Activated T-cell treated with anti-CD3 and anti-CD28 coated beads, Interleukin-2, amount 50 U/mL, for 1 hour (primary cell): ENCODE measurements at places on chromosomes 12 and 14.

- no peak for DNase-seq
Measured at GRCh38 chr12:116360579-116361413, 83.3 kb upstream of the MED13L start.

- no peak for DNase-seq
Measured at GRCh38 chr14:80215081-80215480, 3.8 kb upstream of the DIO2 start.

DNA sequence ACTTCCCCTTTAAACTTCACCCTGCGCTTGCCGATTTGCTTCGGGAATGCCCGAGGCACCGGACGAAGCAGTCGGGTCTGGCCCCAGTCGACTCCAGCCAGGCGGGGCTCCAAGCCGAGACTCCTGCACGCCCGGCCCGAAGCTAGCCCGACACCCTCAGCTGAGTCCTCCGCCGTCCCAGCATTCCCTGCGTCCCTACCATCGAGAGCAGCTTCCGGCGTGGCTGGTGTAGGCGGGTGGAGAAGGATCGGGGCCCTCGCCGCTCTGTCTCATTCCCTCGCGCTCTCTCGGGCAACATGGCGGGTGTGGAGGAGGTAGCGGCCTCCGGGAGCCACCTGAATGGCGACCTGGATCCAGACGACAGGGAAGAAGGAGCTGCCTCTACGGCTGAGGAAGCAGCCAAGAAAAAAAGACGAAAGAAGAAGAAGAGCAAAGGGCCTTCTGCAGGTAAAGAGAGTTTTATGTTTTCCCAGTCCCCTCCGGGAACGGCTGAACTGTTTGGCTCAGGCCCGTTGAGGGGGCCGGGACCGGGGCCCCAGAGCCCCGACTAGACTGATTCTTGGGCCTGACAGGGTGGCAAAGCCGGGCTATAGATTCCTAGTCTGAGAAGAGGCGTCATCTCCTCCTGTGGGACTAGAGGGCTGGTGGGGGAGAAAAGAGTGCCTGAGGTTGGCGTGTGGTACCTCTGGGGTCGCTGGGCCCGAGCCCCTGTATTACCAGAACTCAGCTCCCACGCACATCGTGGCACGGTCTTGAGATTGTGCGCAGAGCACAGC is at the start of gene METAP2:
METAP2 (plus strand) TSS at position 269 of the 776 bp plus-strand sequence; CDS start at position 297, 28 bp downstream.
- DNase-seq, result peak; percentile 88

- no peak for DNase-seq
Measured at GRCh38 chr12:67982164-67982563, 7.1 kb upstream of the IFNG-AS1 start.

GRCh38 chr12:92424338-92424737 is 278.5 kb upstream of the PLEKHG7 start:
- no peak for DNase-seq

DNA sequence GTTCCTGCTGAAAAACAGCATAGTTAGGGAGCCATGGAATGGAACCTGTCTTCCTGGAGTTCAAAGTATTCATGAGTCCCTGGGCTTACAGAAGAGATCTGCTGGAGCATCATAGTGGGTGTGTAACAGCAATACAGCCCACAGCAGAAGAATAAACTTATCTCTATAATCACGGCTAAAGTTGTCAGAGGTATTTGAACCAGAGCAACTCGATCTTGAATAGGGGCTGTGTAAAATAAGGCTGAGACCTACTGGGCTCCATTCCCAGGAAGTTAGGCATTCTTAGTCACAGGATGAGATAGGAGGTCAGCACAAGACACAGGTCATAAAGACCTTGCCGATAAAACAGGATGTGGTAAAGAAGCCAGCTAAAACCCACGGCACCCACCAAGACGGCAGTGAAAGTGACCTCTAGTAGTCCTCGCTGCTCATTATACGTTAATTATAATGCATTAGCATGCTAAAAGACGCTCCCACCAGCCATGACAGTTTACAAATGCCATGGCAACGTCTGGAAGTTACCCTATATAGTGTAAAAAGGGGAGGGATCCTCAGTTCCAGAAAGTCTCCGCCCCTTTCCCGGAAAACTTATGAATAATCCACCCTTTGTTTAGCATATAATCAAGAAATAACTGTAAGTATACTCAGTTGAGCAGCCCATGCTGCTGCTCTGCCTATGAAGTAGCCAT is 223.4 kb downstream of the PCNX1 start:
- DNase-seq, result no peak

DNA sequence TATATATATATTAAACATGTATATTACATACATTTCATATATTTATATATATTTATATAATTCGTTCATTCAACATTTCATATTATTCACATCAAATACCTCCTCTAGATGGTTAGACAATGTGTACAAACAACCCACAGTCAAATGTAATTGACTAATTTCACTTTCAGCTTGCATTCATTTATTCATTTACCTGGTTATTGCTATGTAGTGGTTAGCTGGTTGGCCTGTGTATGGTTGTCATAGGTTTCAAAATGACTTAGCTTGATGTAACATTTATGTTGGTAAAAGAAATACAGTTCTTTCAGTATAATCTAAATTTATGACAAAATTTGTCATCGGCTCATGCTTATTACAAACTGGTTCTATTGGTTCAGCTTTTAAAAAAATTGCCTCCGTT is 389 bp downstream of the OR4K13 start:
- DNase-seq, result no peak

GRCh38 chr14:23352506-23353432 is at the start of gene SLC22A17:
Gene SLC22A17 (minus strand): TSS chr14:23352887.
- peak; percentile 70 for DNase-seq

DNA sequence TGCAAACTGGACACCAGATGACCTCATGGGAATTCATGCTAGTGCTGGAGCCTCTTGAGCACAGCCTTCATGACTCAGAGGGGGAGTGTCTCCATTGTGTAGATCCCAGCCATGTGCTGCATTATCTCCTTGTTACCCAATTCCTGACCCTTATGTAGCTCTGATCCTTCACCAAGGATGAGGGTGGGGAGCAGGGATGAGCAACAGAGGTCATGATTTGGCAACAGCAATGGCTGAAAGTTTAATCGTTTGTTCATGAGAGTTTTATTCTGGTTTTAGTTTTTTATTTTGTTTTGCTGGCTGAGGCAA is 9.5 kb upstream of the BDKRB1 start:
- no peak for DNase-seq

GRCh38 chr14:104118006-104118844 is 20.2 kb upstream of the KIF26A start:
- DNase-seq, result no peak

- DNase-seq, result no peak
Measured at GRCh38 chr12:91327889-91328288, 145.3 kb upstream of the DCN start.

GRCh38 chr14:90393966-90394365 is 2.9 kb upstream of the CALM1 start:
- DNase-seq, result no peak

DNA sequence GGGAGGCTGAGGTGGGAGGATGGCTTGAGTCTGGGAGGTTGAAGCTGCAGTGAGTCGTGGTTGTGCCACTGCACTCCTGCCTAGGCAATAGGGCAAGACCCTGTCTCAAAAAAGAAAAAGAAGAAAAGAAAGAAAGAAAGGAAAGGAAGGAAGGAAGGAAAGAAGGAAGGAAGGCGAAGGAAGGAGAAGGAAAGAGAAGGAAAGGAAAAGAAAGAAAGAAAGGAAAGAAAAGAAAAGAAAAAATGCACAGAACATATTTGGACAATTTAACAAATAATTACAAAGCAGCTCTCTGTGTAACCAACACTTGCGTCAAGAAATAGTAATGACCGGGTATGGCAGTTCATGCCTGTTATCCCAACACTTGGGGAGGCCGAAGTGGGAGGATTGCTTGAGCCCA is 35.8 kb upstream of the PTGR2 start:
- DNase-seq, result no peak

DNA sequence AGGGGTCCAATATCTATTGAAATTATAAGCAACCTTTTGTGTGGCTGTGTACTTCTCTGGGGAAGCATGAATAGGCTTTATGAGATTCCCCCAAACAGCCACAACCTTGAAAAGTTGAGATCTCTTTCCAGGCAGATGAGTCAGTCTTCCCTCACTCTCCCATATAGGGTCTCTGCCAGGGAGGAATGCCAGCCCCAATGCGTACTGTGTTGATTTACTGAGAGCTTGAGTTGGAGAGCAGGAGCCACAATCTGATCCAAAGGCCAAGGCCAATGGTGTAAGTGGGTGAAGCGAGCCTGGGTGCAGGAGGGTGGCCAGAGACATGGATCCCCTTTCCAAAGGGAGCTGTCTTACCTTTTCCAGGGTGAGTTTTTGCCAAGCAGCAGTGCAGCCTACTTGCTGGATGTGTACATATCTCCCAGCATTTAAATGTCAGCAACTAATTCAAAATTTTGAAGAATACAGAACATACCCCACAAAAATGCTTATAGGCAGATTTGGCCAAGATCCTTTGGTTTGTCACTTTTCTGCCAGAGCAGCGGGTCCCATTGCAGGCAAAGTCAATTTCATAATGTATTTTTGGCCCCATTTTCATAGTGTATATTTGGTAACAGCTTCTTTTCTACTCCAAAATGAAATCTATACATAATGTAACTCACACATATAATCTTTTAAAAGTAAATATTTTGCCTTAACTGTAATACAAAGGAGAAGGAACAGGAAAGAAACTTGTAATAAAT is 88.2 kb downstream of the TBC1D30 start:
- no peak for DNase-seq

DNA sequence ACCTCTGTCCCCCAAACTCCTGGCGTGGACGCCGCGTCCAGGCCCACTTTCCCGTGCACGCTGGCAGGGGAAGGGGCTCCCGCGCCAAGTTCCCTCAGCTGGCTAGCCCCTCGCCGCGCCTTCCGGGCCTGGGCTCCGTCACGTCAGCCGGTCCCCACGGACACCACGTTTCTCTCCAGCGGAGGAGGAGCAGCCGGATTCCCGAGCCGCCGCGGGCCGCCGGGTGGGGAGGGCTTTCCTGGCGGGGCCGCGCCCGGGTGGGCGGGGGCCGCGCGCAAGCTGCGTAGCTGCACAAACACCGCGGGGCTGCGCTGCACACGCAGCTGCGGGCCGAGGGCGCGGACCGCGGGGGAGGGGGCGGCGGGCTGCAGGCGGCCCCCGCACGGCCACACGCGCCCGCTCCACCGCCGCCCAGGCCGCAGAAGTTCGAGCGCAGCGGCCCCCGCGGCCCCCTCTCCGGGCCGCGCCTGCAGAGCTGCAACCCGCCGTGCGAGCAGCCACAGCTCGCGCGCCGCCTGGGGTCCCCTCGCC is 45.1 kb upstream of the PNMA1 start:
- DNase-seq, result peak; percentile 68

- DNase-seq, result no peak
Measured at GRCh38 chr12:96228566-96229248, 34.5 kb downstream of the ELK3 start.

GRCh38 chr12:44405297-44405696 is 470.8 kb downstream of the NELL2 start:
- no peak for DNase-seq

DNA sequence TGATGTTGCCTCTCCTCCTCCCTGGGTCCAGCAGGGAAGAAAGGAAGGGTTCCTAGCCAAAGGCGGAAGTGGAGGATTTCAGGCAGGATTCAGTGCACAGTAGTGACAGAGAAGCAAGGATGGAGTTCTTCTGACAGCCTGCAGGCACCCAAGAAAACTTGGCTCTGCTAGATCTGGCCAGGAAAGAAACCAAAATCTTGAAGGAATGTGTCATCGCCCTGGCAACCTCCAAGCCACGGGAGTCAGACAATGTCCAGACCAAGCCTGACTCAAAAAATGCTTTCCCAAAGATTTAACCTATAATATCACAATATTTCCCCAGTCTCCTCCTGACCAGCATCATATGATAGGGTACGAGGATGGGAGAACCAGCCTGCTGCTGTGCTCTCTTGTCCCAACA is 22.8 kb upstream of the DHRS4 start:
- no peak for DNase-seq

- no peak for DNase-seq
Measured at GRCh38 chr12:103667125-103667524, 80.1 kb downstream of the STAB2 start.

DNA sequence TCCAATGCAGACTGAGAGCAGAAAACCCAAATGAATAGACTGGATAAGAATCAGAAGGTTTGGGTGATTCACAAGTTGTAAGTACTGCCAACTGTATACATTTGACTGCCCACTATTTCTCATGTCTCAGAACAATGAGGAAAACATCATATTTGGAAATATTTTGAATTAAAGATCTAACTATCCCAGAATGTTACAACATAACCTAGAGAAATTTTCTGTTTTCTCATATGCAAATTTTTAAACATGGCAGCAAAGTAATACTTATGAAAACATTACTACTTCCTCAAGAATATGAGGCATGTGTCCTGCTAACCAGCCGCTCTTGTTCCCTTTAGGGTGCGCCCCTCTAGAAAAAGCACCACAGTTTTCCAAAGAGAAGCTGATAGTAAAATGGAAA is 179.9 kb downstream of the PTPRO start:
- DNase-seq, result no peak

GRCh38 chr14:96136371-96137005 is 68.2 kb upstream of the BDKRB2 start:
- no peak for DNase-seq

GRCh38 chr14:37819155-37820015 is 224.0 kb downstream of the TTC6 start:
- no peak for DNase-seq

DNA sequence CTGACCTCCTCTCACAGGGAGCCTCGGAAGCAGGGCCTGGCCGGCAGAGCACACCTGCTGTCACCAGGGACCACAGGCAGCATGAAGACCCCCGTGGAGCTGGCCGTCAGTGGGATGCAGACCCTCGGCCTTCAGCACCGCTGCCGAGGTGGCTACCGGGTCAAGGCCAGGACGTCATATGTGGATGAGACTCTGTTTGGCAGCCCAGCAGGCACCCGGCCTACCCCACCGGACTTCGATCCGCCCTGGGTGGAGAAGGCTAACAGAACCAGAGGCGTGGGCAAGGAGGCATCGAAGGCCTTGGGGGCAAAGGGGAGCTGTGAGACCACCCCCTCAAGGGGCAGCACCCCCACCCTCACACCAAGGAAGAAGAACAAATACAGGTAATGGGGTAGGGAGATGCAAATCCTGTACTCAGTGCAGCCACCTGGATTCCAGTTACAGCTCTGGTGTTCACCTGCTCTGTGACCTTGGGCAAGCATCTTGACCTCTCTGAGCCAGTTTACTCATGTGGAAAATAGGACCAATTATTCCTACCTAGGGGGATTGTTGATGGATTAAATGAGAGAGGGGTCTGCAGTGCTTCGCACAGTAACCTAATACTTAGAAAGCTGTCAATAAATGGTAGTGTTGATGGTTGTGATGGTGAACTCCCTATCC is 1.3 kb downstream of the RITA1 start:
- no peak for DNase-seq

- DNase-seq, result no peak
Measured at GRCh38 chr12:89453121-89453978, 71.2 kb downstream of the GALNT4 start.

GRCh38 chr14:69701857-69702256 is 65.1 kb upstream of the SRSF5 start:
- no peak for DNase-seq

- DNase-seq, result no peak
Measured at GRCh38 chr14:103317251-103317650, 16.8 kb upstream of the EIF5 start.

- no peak for DNase-seq
Measured at GRCh38 chr14:22337521-22337920, 251.5 kb downstream of the DAD1 start.

GRCh38 chr12:10094646-10095395 is 4.0 kb downstream of the CLEC1A start:
- no peak for DNase-seq

- DNase-seq, result no peak
Measured at GRCh38 chr12:109988903-109989302, 7.3 kb downstream of the GIT2 start.

GRCh38 chr14:66249544-66249943 is 236.6 kb upstream of the CCDC196 start:
- DNase-seq, result no peak

GRCh38 chr12:49033611-49034285 is 15.2 kb upstream of the PRKAG1 start:
- DNase-seq, result no peak
